K562 (cell line): ENCODE measurements at places on chromosomes 2 and 18. TPM values are rescaled to one million over a fixed set of nuclear protein-coding genes. Genes with fewer than 3 reads are reported as not detected.

DNA sequence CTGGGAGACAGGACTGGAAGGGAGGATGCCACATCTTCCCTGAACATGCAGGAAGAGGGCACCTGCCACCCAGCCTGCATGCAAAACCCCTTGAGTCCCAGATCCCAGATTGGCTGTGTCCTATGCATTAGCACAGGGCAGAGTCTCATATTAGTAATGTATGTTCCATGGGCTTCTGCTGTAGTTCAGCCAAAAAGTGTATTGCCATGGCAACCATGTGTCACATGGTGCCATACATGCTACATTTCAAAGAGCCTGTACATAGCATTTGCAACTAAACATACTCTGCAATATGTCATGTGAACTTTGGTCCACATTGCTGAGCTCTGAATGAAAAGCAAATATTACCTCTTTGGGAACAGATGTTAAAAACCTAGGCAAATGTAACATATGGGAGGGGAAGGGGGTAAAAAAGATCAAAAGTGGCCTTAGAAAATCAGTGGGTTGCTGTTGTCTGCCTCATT, 78.4 kb downstream of the DPP4 start:
- no peaks in the 10 kb centered on the region for H3K36me3 ChIP-seq
- H3K27ac ChIP-seq = no peak overlapping the region
- DNase-seq = no peak
- H3K4me1 ChIP-seq = no peaks in the 10 kb centered on the region
- H3K27me3 ChIP-seq = no peaks in the 10 kb centered on the region

GRCh38 chr2:173064151-173064805, 11.4 kb upstream of the MAP3K20 start:
- no peak overlapping the region for H3K4me3 ChIP-seq
- H3K27ac ChIP-seq = no peak overlapping the region
- no peaks in the 10 kb centered on the region for H3K4me1 ChIP-seq

DNA sequence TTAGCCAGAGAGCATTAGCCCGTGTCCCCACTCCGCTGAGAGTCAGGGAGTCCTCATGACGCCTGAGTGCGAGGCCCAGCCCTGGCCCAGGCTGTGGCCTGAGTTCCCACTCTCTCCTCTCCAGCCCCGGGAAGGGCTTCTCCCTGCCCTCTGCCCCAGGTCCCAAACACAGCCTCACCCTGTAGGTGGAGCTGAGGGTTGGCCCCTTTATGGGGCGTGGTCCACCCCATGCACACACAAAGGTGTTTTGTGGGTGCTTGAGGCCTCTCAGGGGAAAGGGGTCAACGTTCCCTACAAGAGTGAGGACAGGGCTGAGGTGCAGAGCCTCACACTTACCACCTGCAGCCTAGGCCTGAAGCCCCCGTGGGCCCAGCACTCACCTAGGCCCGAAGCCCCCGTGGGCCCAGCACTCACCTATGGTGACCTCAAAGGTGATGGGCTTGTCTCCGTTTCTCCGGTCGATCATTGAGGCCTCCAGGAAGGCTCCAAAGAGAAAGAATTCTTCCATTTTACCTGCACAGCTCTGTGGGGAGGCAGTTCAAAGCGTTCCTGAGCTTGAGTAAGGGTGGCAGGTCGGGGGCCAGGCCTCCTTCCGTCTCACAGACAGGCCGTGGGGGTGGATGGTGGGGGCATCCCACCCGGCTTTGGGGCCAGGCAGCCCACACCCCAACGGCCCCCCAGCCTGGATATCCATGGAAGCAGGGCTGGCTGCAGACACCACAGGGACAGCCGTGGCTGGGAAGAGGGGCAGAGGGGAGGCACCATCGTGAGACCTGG, 2.1 kb upstream of the OTOF start:
- peaks cover 22% of the 10 kb centered on the region for H3K27me3 ChIP-seq
- H3K4me3 ChIP-seq = no peak overlapping the region
- no peaks in the 10 kb centered on the region for H3K4me1 ChIP-seq
- no peak for DNase-seq
- H3K36me3 ChIP-seq = no peaks in the 10 kb centered on the region
- H3K27ac ChIP-seq = no peak overlapping the region

DNA sequence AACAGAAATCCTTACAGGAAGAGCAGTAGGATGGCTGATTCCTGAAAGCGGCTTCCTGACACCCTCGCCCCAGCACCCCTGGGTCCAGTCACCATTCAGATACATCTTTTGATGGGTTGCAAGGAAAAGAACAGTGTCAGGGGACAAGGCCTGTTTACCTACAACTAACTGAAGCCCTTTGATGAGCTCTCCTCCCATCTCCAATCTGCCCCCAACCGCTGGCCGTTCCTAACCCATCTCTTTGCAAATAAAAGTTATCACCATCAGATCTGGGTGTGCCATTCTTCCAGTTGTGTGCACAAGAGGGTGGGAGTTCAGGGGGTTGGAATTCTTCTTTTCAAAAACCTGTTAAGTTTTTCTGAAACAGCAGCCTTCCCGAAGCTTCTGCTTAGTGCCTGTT, 48.9 kb downstream of the ARL4C start:
- no peaks in the 10 kb centered on the region for H3K27me3 ChIP-seq
- H3K4me3 ChIP-seq = no peak overlapping the region
- H3K4me1 ChIP-seq = no peaks in the 10 kb centered on the region
- no peaks in the 10 kb centered on the region for H3K36me3 ChIP-seq

DNA sequence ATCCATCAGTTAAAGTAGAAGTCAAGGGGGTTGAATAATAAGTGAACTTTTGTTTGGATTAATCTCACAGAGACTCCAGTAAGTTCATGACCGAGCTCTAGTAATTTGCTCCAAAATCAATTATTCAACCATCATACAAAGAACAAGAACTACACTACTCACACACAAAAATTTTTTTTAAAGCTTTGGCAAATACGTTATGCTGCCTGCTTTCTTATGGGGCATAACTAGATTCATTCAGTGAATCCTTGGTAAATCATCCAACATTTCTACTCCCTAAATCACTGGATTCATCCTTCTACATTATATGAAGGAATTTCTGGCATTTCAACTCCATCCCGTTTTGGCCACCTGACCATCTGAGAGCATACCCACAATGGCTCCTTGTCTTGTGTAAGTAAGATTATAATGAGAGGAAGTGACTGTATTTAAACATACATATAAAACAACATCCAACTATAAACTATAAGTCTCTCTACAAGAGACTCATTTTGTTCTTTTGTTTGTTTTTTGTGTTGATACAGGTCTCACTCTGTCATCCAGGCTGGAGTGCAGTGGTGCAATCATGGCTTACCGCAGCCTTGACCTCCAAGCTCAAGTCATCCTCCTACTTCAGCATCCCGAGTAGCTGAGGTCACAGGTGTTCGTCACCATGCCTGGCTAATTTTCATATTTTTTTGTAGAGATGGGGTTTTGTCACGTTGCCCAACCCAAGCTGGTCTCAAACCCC, 144.2 kb upstream of the LRRTM4 start:
- no peaks in the 10 kb centered on the region for H3K4me1 ChIP-seq
- H3K36me3 ChIP-seq = no peaks in the 10 kb centered on the region

- no peaks in the 10 kb centered on the region for H3K27me3 ChIP-seq
- H3K36me3 ChIP-seq = no peaks in the 10 kb centered on the region
- no peak overlapping the region for H3K27ac ChIP-seq
These were observed 51.9 kb upstream of the PCBP1 start for GRCh38 chr2:70035344-70035844.

The PROKR1 gene
- total RNA-seq = 0.18 and 0.22 TPM in 2 replicates

The HOXD13 gene
- not detected in 2 replicates for total RNA-seq
